Activated T-helper 1 cell treated with anti-CD3 and anti-CD28 coated beads, Interleukin-12 subunit alpha, Interleukin-12 subunit beta, Interleukin-2, Interleukin-4 antibody, amounts not matched to agents 30 ng/mL and 10 ng/mL and 1 ng/mL, durations not matched to agents 14 hours and 24 hours and 36 hours (primary cell): ENCODE measurements at places on chromosomes 6 and 20.

DNA sequence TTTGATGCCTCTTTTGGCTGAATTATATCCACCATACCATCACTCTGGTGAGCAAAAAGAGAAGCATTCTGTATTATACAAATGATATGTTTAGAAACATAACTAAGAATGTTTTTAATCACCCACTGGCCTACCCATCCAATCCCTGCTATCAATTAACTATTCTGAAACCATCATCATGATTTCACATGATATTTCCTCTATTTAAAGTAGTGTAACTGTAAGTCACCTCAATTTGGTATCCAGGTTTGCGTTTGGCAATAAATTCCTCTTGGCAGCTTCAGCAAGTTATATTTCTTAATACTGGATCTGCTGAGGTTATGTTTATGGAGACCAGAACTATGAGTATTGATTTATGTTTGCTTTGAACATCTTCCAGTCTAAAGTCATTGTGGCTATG lies 332.1 kb downstream of the UTRN start:
- H3K4me1 ChIP-seq = peaks cover 25% of the 10 kb centered on the region
- H3K27me3 ChIP-seq = no peaks in the 10 kb centered on the region
- H3K27ac ChIP-seq = no peak overlapping the region

GRCh38 chr20:4069751-4070150 lies 54.4 kb upstream of the RNF24 start:
- H3K27ac ChIP-seq = no peak overlapping the region
- DNase-seq = no peak
- no peak overlapping the region for H3K4me3 ChIP-seq
- H3K27me3 ChIP-seq = no peaks in the 10 kb centered on the region

GRCh38 chr20:32353848-32354496 lies 4.2 kb upstream of the ASXL1 start:
- no peak for DNase-seq
- H3K4me3 ChIP-seq = no peak overlapping the region
- peaks cover 43% of the 10 kb centered on the region for H3K4me1 ChIP-seq
- H3K27ac ChIP-seq = peak overlapping the region; percentile 82
- no peaks in the 10 kb centered on the region for H3K27me3 ChIP-seq

DNA sequence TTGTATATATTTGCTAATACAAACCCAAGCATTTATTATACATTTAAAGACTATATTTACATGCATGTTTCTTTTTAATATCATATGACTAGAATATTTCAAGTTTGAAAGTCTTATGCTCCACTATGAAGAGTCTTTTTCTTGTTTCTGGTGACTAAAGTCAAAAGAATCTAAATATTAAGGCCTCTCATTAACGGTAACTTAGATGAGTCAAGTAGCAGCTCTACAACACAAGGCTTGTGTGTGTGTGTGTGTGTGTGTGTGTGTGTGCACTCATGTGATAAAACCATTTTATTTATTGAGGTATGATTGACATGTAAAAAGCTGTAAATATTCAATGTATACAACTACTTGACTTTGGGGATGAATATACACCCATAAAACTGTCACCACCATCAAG lies 275.6 kb downstream of the TFAP2B start:
- no peaks in the 10 kb centered on the region for H3K4me1 ChIP-seq
- no peaks in the 10 kb centered on the region for H3K36me3 ChIP-seq
- H3K27me3 ChIP-seq = no peaks in the 10 kb centered on the region
- H3K4me3 ChIP-seq = no peak overlapping the region
- no peak for DNase-seq
- no peak overlapping the region for H3K27ac ChIP-seq
